Tibial nerve (tissue), 4 donors: ENCODE measurements at places on chromosomes 7 and 10.

DNA sequence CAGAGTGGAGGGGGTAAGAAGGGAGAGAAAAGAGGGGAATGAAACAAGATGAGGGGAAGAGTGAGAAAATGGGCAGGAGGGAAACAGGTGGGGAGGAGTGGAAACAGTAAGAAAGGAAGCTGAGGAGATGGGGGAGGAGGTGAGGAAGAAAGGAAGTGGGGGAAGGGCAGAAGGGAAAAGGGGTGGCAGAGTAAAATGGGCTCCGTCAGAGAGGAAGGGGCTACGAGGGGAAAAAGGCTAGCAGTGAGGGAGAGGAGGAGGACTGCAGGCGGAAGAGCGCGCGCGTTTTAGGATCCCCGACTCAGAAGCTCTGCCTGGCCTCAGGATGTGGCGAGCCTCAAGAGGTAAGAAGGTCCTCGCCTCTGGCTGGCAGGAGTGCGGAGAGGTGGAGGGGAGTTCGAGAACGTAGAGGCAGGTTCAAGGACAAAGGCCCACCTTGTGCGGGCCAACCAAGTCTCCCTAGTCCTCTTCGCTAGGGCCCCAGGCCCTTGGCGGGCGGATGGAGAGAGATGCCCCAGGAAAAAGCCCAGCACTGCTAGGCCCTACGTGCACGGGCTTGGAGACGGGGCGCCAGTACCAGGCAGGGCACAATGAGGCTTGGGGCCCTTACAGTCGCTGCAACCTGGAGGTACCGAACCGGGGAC lies 5.8 kb upstream of the NKX2-3 start:
- no peak for DNase-seq

GRCh38 chr7:124072603-124073309 lies 39.9 kb upstream of the TMEM229A start:
- DNase-seq = no peak

DNA sequence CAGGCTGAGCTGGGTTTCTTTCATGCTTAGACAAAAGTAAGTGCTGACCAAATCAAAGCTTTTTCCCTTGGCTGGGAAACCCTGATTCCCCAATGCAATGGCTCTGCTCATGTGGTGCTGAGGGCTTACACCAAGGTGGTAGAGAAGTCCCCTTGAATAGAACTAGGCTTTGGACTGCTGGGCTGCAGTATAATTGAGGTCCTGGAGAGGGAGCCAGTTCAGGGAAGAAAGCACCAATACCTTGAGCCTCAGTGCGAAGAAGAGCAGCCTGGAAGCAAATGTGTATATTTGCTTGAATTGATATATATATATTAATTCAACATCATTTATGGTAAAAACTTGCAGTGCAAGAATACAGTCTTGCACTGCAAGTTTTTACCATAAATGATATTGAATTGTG lies 391.1 kb downstream of the RPS24 start:
- no peak for DNase-seq

DNA sequence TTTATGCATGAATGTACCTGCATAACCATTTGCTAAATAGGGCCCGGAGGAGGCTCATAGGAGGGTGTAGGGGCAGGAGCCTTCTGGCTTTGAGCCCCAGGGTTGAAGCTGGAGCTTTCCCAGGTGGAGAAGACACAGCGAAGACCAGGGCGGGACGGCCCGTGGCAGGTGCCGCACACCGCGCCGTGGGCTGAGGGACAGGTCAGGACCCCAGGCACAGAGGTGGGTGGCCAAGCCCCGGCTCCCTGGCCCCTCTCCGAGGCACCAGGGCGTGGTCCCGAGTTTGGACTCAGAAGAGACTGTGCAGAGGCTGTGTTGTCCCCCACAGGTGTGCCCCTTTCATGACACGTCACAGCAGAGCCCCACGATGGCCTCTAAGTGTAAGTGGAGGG lies 56.5 kb downstream of the PWWP2B start:
- DNase-seq = no peak

DNA sequence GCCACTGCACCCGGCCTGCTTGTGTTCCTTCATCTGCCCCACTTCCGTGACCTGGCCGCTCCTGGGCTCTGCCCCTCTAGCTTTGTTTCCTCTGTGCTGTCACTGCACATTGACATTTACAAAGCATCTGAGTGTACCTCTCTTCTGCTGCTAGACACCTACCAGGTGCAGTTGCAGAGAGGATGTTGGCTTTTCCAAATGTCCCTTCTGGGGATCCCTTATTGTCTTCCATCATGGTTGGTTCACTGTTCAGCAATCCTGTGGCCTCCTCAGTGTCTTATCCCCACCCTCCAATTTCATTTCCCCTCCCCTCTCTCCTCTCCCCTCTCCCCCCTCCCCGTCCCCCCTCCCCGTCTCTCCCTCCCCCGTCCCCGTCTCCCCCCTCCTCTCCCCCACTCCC lies 13.8 kb downstream of the VWA2 start:
- no peak for DNase-seq

DNA sequence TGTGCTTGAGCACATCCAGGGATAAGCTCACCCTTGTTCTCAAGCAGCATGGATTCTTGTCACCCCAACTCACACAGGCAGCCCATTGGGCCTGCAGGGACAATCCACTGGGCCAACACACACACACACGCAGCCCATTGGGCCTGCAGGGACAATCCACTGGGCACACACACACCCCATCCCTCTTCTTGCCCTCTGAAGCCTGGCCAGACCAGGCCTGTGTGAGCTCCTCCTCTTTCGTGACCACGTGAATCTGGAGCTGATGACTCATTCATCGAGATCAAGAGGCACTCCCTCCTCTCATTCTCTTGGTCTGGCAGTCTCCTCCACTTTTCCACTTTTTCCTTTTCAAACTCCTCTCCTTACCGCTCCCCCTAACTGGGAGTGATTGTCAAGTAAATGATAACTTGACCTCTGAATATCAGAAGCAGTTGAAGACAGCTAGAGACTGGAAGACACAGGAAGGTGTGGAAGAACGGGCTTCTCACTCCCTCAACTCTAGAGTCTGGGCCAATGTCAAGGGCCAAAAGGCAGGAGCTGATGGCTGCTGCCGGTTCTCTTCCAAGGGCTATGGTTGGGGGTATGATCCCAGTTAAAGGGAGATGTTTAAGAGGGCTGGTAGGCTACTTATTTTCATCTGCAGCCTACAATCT lies 89.7 kb downstream of the HIPK2 start:
- no peak for DNase-seq

GRCh38 chr7:24328050-24328449 lies 44.1 kb downstream of the NPY start:
- no peak for DNase-seq
